CD4-positive, alpha-beta T cell treated with Interleukin-15 for 4 hours (primary cell): ENCODE measurements at places on chromosomes 7 and 10.
A peak's percentile ranks its signal among the peaks of the same experiment; 100 is the strongest.

DNA sequence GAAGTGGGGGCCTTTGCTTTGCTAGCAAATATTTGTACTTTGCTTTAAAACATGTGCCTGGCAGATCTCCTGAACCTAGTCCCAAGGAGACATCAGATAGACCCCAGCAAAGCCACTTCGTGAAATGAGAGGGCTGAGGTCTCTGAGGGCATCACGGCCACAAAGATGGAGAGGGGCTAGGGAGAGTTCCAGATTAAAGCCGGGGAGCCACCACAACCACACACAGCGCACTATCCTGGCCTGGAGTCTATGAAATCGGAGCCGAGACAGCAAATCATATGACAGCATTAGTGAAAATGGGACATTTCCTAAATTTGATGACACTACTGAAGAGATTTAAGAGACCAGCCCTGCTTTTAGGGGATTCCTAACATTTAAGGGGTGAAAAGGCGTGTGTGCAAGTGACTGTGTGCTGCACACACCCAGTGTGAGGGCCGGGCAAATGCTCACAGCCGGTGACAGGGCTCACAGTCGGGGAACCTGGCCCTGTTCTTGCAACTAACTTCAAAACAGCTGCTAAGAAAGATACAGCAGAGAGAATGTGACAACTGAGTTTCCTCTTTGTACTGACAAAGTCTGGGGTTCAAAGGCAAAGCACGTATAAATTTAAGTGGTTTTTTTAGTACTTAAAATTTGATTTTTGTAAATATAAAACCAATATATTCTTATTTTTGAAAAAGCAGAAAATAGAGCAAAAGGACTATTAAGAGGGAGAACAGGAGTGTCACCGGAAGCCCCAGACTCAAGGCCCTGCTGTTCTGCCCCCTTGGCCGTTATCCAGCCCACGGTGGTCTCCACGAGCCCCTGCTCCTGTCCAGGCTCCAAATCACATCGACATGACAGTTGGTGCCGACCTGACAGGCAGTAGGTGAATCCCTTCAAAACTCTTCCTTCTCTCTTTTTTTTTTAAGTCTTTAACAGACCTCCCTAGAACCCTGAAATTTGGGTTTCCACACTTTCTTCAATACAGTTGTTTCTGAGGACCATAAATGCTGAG, 49.5 kb downstream of the VIPR2 start:
- DNase-seq, result no peak

DNA sequence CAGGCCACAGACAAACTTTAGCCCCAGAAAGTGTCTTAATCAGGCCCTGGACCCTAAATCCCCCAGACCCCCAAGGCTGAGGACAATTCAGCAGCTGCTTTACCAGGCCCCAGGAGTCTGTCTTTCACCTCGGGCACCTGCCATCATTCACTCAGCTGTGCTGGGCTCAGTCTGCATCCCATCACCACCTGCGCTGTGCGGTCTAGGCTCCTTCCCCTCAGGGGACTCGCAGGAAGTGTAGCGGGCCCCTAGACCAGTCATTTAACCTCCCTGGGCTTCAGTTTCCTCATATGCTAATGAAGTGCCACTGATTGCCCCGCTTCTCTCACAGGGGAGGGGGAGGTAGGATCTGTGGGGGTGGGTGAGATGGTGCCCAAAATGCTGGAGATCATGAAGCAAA, 76.4 kb upstream of the ZMIZ1 start:
- peak; percentile 2 for DNase-seq

GRCh38 chr10:4083509-4084003, 298.5 kb upstream of the KLF6 start:
- no peak for DNase-seq

- no peak for DNase-seq
Observed at GRCh38 chr10:116721547-116722392, 20.6 kb downstream of the HSPA12A start.

DNA sequence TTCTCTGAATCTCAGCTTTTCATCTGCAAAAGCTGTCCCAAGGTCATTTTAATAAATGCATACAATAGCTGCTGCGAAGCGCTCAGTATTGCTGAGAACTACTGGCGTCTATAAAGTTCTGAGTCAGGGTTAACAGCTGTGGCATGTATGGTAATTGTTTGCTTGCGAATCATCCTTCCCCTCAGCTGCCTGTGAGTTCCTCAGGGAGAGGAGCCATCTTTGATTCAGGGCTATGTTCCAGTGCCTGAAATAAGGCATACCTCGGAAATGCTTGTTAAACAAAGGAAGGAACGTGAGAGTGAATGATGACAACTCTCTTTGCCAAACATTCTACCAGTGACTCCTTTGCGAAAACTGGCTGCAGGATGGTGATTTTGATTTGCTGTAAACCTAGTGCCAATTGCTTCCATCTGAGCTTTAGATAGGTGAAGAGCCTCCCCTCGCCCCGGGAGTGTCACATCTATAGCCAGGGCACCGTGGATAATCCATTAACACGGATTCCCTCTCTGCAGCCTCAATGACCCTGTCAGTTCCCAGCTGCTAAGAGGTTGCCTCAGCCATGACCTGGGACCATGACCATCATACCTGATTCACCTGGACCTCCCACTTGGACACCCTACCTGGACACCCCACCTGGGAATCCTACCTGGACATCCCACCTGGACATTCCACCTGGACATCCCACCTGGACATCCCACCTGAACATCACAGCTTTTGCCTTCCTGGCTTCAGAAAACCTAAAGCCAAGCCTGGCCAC, 39.6 kb downstream of the GPRIN2 start:
- no peak for DNase-seq

DNA sequence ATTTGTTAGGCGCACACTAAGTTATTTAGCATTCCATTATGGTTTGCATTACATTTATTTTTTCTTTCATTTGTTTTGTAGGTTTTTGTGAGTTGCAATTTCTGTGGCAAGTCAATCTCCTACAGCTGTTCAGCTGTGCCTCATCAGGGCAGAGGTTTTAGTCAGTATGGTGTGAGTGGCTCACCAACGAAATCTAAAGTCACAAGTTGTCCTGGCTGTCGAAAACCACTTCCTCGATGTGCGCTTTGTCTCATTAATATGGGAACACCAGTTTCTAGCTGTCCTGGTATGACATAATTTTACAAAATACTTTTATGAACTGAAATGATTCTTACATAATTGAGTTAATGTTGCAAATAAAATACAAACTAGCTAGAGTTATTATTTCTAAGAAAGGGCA, 29.5 kb downstream of the MIOS start:
- no peak for DNase-seq

DNA sequence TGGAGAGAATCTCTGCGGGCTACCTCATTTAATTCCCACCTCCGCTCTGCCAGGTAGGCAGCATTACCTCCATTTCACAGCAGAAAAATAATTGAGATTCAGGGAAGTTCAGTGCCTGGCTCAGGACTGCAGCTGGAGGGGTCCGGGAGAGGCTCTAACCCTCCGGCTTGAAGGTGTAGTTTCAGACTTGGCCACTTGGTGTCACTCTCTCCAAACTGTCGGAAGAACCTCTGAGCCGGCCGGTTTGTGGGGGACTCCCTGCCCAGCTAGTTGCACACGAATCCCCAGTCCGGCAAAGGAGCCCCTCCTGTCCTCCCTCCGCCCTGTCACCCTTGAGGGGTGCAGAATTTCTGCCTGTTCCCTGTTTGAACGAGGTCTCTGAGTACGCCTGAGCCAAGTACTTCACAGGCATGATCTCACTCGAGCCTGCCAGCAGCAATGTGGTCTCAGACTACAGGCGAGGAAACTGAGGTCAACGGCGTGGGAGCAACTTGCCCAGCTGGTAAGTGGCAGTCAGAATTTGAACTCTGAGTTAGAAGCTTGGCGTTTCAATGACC, 144.7 kb upstream of the ZNF716 start:
- no peak for DNase-seq

- no peak for DNase-seq
Observed at GRCh38 chr7:75734586-75735458, 3.9 kb downstream of the HIP1 start.
